ENCODE measurements at places on chromosomes 6 and 20.

DNA sequence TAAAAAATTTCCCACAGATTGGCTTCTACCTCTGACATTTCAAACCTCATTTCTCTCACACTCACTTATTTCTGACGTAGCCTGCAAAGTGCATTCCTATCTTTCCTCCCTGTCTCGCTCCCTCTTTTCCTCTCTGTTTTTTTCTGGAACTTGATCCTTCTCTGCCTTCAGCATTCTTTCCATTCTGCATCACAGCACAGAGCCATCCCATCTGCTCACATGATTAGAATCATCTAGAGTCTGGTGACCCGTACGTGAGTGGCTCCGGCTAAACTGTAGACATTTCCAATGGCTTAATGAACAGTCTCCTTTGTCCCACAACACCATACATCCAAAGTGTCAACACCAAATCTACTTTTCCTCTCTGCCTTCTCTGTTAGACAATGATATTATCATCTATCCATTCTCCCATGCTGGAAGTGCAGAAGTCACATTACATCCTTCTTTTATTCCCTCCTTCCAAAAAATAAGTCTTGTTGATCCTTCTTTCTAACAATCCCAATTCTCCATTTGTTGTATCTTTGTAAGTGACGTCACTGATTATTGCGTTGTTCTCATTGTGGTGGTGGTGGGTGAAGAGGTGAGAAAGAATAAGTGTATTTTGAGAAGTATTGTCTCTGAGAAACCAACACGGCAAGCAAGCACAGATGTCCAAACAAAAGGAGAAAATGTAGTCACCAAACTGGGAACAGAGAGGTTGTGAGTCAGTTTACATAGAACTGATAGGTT lies 41.6 kb downstream of the OPRM1 start:
- no peaks in the 10 kb centered on the region for H3K36me3 ChIP-seq
- H3K27ac ChIP-seq = no peak overlapping the region
- no peak for DNase-seq
- no peak overlapping the region for H3K4me3 ChIP-seq
- H3K4me1 ChIP-seq = no peaks in the 10 kb centered on the region

- H3K27ac ChIP-seq = no peak overlapping the region
- H3K4me1 ChIP-seq = no peaks in the 10 kb centered on the region
- 0 out of 2 replicates have a peak, but pooled peaks cover 3% of the 10 kb centered on the region for H3K27me3 ChIP-seq
- H3K4me3 ChIP-seq = no peak overlapping the region
Observed at GRCh38 chr20:19284400-19285178, 72.1 kb downstream of the SLC24A3 start.

GRCh38 chr6:71994705-71995271 lies 108.4 kb downstream of the RIMS1 start:
- DNase-seq = no peak
- no peaks in the 10 kb centered on the region for H3K36me3 ChIP-seq
- H3K27me3 ChIP-seq = peaks cover 2% of the 10 kb centered on the region
- H3K27ac ChIP-seq = no peak overlapping the region

GRCh38 chr6:153044295-153044694 lies 41.8 kb upstream of the MTRF1L start:
- H3K27ac ChIP-seq = no peak overlapping the region
- no peaks in the 10 kb centered on the region for H3K4me1 ChIP-seq
- no peaks in the 10 kb centered on the region for H3K27me3 ChIP-seq
- no peaks in the 10 kb centered on the region for H3K36me3 ChIP-seq
- H3K4me3 ChIP-seq = no peak overlapping the region
- no peak for DNase-seq

- no peaks in the 10 kb centered on the region for H3K27me3 ChIP-seq
- no peaks in the 10 kb centered on the region for H3K4me1 ChIP-seq
- no peaks in the 10 kb centered on the region for H3K36me3 ChIP-seq
- no peak for DNase-seq
Observed at GRCh38 chr20:59786801-59787537, 146.5 kb downstream of the SYCP2 start.

GRCh38 chr6:164401871-164402270 lies 907.5 kb downstream of the C6orf118 start:
- DNase-seq = no peak
- H3K27me3 ChIP-seq = no peaks in the 10 kb centered on the region
